ENCODE measurements at places on chromosomes 6 and 20.

DNA sequence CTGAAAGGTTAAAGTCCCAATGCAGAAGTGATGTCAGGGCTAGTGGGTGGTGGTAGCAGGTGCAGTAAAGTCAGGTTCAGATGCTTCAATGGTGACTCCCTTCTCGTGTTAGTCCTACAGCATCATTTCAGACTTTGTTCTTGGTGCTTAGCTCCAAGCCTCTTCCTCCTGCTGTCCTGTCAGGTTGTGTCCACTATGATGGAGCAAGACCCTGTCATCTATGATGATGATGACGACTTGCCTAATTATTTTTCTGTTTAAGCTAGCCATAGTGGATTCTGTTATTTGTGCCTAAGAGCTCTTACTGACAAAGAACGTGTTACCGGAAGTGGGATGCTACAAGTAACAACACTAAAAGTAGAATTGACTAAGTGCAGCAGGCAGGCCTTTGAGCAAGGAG is 5.0 kb upstream of the FERMT1 start:
- no peak for DNase-seq

GRCh38 chr20:34581341-34582184 is 23.0 kb downstream of the MAP1LC3A start:
- peak; percentile 52 for DNase-seq

GRCh38 chr6:66361886-66362285 is 654.9 kb upstream of the EYS start:
- no peak for DNase-seq

DNA sequence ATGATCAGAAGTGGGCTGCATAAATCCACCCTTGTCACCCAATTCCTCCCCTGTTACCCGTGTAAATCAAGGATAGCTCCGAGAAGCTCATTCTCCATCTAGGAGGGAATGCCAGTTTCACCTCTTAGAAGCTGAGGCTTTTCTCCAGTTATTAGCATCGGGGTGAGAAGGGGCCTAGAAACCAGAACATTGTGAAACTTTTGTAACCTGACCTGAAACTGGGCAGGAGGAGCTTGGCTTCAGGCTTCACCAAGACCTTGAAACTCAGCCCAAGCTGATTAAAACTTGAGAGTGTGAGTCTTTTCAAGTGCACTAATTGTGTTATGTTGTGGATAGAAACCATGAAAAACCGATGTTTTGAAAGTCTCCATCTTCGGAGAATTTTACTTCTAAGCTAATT is 103.1 kb downstream of the BMP2 start:
- DNase-seq, result no peak

DNA sequence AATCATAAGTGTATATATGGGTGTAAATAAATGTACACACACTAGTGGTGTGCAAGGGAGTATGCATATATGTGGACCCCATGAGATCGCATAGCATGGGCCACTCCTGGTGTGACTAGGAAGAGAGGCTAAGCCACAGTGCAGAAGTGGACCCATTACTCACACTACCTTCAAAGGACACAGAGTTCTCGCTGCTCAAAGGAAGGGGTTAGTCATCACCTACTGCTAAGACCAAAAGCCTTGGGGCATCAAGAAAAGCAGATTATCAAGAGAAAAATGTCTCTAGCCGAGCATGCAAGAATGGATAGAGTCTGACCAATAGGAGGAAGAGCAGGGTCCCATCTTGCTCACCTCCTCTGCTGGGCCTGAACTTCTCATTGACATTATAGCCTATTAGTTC is 195.5 kb downstream of the MAFB start:
- DNase-seq, result peak; percentile 45

DNA sequence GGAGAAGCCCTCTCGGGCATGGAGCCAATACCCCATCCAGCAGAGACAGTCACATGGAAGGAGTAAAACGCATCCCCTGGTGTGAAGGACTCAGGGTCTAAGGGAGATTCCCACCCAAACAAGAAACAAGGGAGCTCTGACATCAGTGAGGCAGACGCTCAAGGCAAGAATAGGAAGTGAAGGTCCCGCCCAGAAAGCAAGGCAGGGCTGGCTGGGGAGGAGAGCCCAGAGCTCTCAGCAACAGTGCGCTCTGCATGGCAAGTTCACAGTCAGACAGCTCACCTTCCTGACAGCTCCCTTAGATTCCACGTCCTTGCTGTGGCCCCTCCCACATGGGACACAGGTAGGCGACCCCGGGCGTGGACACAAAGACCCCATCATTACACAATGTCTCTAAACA is 85.6 kb downstream of the TTLL2 start:
- DNase-seq, result no peak

DNA sequence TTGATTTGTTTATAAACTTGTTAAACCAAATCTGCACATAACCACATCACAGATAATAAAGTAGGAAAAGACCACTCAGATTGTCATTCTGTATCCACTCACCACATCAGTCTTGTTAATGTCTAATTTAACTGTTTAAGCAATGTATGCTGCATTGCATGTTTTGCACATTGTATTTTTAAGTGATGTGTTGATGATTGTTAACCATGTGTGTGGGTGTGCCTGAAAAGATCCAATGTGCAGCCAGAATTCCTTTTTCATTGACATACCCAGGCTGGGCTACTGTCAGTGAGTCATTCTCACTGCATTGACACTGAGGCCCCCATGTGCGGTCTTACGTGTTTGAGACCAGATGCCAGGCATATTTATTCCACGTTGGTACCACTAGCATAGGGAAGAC is 167.3 kb downstream of the TRMT11 start:
- no peak for DNase-seq

- DNase-seq, result no peak
Observed at GRCh38 chr6:70180183-70180900, 122.5 kb downstream of the COL9A1 start.

DNA sequence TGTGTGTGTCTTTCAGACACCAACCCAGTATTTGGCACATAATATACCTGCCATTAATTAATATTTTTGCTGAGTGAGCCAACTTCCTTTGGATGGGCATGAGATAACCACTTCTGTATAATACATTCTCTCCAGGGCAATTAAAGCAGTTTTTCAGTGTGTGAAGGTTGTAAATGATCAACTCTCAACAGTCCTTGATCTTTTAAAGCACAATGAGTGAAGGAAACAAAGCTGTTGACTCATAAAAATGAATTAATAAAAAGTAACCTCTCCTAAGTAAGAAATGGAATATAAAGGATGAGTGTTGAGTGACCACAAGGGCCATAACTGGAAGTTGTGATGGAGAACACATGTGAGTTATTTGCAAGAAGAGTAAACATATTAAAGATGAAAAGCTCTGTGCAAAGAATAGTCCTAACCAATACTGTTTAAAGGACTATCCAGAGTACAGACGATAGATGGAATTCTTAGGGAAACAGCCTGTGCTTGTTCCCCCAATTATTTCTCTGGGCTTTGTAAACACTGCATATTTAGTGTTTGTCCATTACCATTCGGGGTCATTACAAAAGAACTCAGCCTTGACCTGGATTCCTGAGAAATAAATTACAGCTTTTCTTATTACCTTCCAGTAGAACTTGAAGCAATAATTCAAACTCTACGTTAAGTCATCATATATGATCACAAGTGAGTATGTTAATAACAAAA is 446.2 kb downstream of the PLCB1 start:
- DNase-seq, result no peak

DNA sequence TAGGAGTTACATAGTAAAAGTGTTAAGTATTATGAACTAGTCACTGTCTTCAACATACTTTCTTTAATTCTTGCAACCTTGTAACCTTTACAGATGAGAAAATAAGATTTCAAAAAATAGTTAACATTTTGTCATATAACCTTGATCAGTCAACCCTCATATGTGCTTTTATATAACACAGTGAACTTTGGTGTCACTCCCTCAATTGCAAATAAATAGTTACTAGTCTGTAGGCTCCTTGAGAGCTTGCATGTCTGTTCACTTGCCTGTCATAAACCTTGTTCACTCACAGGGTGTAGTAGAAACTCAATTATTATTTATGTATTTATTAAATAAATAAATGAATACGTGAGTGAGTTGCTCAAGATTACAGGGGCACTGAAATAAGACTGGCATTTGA is 107.5 kb downstream of the QKI start:
- DNase-seq, result no peak

DNA sequence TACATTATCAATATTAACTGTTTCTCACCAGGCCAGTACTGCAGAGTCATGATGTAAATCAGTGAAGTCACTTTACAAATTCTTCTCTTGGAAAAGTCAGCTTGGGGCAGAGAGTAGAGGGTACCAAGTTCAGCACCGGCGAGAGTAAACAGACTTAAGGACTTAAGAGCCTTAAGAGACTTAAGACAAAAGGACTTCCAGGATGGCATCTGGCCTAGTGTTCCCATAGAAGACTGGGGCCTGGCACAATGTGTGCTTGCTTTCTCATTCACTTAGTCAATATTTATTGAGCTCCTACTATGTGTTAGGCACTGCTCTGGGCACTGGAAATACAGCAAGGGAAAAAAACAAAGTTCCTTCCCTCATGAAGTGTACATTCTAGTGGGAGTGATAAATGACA is 1.4 kb upstream of the SNPH start:
- DNase-seq, result no peak

GRCh38 chr6:78523622-78524021 is 343.7 kb upstream of the IRAK1BP1 start:
- peak; percentile 29 for DNase-seq

GRCh38 chr20:58552366-58552934 is 37.3 kb upstream of the APCDD1L start:
- DNase-seq, result no peak

- no peak for DNase-seq
Observed at GRCh38 chr6:159107451-159108260, 61.5 kb upstream of the FNDC1 start.

DNA sequence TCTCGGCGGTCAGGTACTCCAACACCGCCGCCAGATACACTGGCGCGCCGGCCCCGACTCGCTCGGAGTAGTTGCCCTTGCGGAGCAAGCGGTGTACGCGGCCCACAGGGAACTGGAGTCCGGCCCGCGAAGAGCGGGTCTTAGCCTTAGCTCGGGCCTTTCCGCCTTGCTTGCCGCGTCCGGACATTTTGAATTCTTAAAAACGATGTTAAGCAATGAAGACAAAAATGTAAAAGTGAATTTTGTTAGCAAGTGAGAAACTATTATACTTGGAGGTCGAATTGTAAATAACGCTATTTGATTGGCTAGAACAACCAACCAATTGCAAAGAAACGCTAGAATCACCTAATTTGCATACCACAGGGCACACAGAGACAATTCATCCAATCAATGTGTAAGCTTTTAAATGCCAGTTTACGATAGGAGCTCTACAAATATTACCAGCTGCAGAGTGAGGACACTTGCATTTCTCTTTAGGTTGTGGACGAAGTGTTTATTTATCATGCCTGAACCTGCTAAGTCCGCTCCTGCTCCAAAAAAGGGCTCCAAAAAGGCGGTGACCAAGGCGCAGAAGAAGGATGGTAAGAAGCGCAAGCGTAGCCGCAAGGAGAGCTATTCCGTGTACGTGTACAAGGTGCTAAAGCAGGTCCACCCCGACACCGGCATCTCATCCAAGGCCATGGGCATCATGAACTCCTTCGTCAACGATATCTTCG is 112.0 kb downstream of the HFE start:
- peak; percentile 82 for DNase-seq

DNA sequence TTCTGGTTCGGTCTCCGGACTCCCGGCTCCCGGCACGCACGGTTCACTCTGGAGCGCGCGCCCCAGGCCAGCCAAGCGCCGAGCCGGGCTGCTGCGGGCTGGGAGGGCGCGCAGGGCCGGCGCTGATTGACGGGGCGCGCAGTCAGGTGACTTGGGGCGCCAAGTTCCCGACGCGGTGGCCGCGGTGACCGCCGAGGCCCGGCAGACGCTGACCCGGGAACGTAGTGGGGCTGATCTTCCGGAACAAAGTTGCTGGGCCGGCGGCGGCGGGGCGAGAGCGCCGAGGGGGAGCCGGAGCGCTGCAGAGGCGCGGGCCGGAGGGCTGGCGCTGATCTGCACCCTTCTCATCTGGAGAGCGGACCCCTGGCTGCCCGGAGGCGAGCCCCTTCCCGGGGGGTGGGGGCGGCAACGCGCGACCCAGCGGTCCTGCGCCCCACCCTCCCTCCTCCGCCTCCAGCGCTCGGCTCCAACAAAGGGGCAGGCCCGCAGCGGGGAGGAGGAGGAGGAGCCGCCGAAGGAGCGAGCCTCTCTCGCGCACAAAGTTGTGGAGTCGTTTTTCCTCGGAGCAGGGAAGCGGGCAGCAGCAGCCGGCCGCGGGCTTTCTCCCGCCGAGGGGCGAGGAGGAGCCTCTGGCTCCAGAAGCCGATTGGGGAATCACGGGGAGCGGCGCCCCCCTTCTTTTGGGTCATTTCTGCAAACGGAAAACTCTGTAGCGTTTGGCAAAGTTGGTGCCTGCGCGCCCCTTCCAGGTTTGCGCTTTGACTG is at the start of gene UTRN:
Gene UTRN (plus strand): TSS at position 553 of the 765 bp plus-strand sequence. CDS start 6,494 bp downstream, outside the sequence.
- peak; percentile 93 for DNase-seq

- DNase-seq, result no peak
Observed at GRCh38 chr6:12543953-12544352, 172.6 kb upstream of the PHACTR1 start.
